Esophagus mucosa (tissue), 1 donor: ENCODE measurements at places on chromosomes 6 and 20.

GRCh38 chr6:40395066-40395697 lies 192.0 kb downstream of the LRFN2 start:
- ATAC-seq: peak; percentile 50

DNA sequence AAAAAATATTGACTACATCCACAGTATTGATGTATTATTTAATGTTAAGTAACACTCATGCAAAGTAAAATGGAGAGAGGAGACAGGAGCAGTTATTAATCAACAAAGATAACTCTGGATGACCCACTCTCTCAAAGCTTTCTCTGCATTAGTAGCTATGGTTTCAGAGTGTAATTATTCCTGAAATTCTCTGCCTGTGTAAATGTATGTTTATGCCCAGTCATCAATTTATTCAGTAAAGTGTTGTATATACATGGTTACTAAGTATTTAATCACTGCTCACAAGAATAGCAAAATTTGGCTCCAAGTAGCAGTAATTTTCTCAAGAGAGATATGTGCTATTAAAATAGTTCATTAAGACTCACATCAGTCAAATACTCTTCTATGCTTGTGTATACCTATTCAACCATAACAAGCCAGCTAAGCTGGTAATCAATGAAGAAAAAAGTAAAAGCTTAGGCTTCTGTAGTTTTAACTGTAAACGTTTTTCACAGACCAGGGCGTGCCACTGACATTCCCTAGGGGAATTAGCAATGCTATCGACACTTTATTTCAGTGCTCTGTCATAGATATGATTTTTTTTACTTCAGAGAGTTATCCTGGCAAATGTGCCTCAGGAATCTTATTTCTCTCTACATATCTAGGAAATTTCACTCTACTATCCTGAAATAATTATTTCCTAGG lies 54.0 kb upstream of the RAB32 start:
- no peak for ATAC-seq

DNA sequence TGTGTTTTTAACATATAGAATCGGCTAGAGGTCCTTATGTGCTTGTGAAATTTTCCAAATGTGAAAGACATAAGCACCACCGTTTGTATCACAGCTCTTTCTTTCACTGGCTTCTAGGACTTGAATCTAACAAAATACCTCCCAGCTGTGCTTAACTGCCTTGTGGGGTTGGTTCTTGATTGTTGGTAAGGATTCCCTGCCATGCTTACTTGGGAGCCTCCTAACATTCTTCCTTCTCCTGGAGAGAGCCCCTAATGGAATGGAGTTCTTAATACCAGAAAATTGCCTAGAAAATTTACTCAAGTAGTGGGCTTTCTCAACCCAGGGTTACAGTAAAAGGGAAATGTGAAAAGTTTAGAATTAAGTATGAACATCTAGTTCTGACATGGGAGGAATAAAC lies 121.2 kb downstream of the COL19A1 start:
- no peak for ATAC-seq

DNA sequence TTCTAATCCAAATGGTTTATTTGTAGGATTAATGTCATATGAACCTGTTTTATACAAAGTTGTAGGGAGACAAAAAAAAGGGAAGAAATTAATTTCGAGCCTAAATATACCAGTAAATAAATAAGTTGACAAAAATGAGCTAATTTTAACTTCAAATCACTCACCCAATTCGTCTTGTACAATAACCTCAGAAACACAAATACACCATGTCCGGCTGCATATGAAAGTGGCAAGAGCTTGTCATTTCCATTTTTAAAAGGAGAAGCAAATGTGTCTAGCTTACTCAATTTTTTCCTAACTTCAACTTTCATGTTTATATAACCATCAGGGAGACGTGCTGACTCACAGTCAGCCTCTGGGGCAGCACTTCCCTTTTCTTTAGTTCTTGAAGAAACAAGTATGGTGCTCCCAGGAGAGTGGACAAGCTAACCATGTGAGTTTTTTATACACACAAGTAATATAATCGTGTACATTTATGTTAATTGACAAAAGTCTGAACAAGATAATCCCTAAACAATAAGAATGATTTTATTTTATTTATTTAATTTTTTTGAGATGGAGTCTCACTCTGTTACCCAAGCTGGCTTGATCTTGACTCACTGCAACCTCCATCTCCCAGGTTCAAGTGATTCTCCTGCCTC lies 55.5 kb upstream of the SGK1 start:
- peak; percentile 79 for ATAC-seq
